Posterior vena cava (tissue), 2 donors: ENCODE measurements at places on chromosomes 4 and X. TPM values are rescaled to one million over a fixed set of nuclear protein-coding genes. Genes with fewer than 3 reads are reported as not detected.

Gene DGAT2L6
- not detected for total RNA-seq

Gene PLXNA3
- total RNA-seq, result 23.7 TPM

Gene COL4A5
- total RNA-seq, result 20.5 TPM

Gene ASMT
- total RNA-seq, result 0.33 TPM

Gene LRCH2
- total RNA-seq, result 6.1 TPM

Gene VCX2
- total RNA-seq, result not detected
